Hepatocyte (in vitro differentiated cells): ENCODE measurements at places on chromosomes 2 and 18. TPM values are rescaled to one million over a fixed set of nuclear protein-coding genes. Genes with fewer than 3 reads are reported as not detected.

The PLGLB1 gene
- 7.4 and 9.8 TPM in 2 replicates for polyA plus RNA-seq

The TDRD15 gene
- polyA plus RNA-seq: not detected in 2 replicates

The BOLL gene
- polyA plus RNA-seq: not detected in 2 replicates

The LRPPRC gene
- 27.4 and 27.5 TPM in 2 replicates for polyA plus RNA-seq

The CCDC85A gene
- 3.3 and 4.4 TPM in 2 replicates for polyA plus RNA-seq

The EPB41L5 gene
- polyA plus RNA-seq: 24.8 and 31.1 TPM in 2 replicates

The SPC25 gene
- polyA plus RNA-seq: 8.1 and 8.3 TPM in 2 replicates

The UGT1A4 gene
- not detected in 2 replicates for polyA plus RNA-seq

GRCh38 chr2:102187496-102188150 lies 800 bp downstream of the IL1RL2 start:
- no peaks in the 10 kb centered on the region for H3K27me3 ChIP-seq
- no peak overlapping the region for H3K27ac ChIP-seq
- peak; percentile 30 for DNase-seq
- no peaks in the 10 kb centered on the region for H3K36me3 ChIP-seq
- peaks cover 4% of the 10 kb centered on the region for H3K4me1 ChIP-seq

DNA sequence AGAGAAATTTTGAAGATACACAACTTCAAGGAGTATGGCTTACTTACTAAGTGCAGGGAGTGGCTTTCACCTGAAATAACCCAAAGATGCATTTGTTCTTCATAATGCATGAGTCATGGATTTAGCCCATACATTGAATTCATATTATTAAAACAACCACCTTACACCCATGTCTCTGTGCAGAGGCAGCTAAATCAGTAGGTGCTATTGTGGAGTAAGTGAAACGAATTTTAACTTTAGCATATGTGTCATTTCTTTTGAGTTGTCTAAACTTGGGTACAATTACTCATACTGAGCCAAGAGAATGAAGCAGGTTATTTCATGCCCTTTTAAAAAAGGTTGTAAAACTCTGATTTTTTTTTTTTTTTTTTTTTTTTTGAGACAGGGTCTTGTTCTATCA lies 11.0 kb upstream of the ANKRD29 start:
- no peaks in the 10 kb centered on the region for H3K4me1 ChIP-seq
- no peaks in the 10 kb centered on the region for H3K27me3 ChIP-seq
- DNase-seq: no peak

GRCh38 chr2:17873021-17873420 lies 5.4 kb upstream of the KCNS3 start:
- no peak for DNase-seq
- no peak overlapping the region for H3K4me3 ChIP-seq
- no peaks in the 10 kb centered on the region for H3K36me3 ChIP-seq
- peaks cover 62% of the 10 kb centered on the region for H3K27me3 ChIP-seq
- no peaks in the 10 kb centered on the region for H3K4me1 ChIP-seq
- H3K27ac ChIP-seq: no peak overlapping the region

- no peaks in the 10 kb centered on the region for H3K4me1 ChIP-seq
- H3K4me3 ChIP-seq: no peak overlapping the region
- DNase-seq: no peak
- no peaks in the 10 kb centered on the region for H3K36me3 ChIP-seq
- H3K27ac ChIP-seq: no peak overlapping the region
- peaks cover 34% of the 10 kb centered on the region for H3K27me3 ChIP-seq
These were observed 131.4 kb upstream of the SIX2 start for GRCh38 chr2:45140675-45141074.

DNA sequence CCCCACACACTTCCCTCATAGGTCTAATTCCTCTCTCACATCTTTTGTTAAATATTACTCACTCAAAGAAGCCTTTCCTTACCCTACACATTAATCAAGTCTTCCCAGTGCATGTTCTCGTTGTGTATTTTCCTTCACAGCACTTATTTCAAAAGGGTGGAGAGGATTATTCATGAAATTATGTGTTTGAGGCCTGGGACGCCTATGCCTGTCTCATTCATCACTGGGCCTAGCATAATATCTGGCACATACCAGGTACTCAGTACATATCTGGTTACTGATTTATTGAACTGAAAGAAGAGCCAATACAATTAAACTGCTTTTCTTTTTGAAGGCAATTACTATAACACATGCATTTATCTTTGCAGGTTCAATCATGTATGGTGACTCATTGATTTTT lies 15.1 kb upstream of the MALL start:
- H3K36me3 ChIP-seq: no peaks in the 10 kb centered on the region
- no peak overlapping the region for H3K4me3 ChIP-seq

DNA sequence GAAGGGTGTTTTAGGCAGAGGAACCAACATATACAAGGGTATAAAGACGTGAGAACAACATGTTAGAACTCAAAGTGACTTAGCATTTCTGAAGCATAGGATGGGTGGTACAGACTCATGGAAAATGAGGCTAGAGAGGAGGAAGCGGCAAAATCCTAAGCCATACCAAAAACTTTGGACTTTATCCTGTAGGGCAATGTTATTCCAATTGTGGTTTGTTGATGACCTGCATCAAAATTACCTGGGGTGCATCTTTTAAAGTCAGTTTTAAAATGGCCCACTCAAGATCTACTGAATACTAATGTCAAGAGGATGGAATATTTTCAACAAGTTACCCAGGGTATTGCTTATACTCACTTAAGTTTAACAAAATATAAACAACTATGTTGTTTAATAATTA lies 34.8 kb downstream of the RAPH1 start:
- H3K27ac ChIP-seq: no peak overlapping the region
- no peaks in the 10 kb centered on the region for H3K36me3 ChIP-seq
- DNase-seq: no peak
- no peak overlapping the region for H3K4me3 ChIP-seq

DNA sequence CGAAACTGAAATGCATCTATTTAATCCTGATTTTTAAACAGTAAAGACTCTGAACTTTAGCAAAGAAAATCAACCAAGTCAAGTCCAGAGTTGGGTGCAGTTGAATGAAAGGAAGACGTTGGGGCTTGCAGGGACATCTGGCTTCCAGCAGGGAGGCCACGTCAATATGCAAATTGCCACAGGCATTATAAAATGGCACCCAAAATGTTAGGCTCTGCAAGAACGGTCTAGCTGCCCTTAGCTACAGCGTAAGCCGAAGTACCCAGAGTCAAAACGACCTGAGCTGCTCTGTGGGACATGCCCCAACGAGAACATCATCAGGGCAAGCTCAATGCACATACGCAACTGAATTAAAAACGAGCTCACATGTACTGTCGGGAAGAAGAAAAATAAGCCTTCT lies 30.7 kb downstream of the DOCK10 start:
- no peaks in the 10 kb centered on the region for H3K27me3 ChIP-seq
- H3K4me1 ChIP-seq: no peaks in the 10 kb centered on the region
- H3K36me3 ChIP-seq: no peaks in the 10 kb centered on the region
- DNase-seq: no peak
- H3K4me3 ChIP-seq: no peak overlapping the region

- H3K27ac ChIP-seq: no peak overlapping the region
- H3K27me3 ChIP-seq: no peaks in the 10 kb centered on the region
- H3K4me3 ChIP-seq: no peak overlapping the region
- DNase-seq: no peak
- H3K4me1 ChIP-seq: no peaks in the 10 kb centered on the region
These were observed 109.7 kb downstream of the DOCK10 start for GRCh38 chr2:224932522-224932921.
